Stimulated activated CD4-positive, alpha-beta T cell treated with anti-CD3 and anti-CD28 coated beads, Interleukin-2, amount 100 ng/mL, for 24 hours (primary cell): ENCODE measurements at places on chromosomes 3 and 15.

DNA sequence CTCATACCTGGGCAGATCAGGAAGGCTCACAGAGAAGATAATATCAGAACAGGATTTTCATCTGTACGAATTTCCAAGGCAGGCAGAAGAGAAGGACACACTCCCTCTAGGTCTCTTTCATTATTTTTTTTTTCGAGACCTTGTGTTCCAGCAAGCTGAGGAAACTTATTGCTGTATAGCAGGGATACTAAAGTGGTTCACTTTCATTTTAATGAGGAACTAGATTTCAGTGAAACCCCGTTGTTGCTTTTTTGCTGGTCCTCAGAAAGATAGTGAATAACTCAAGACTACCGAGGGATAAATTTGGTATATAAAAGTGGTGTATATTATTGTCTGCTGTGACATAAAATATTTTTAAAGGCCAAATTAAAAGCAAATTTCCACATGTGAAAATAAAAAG is 24.6 kb downstream of the MEIS2 start:
- DNase-seq, result no peak

DNA sequence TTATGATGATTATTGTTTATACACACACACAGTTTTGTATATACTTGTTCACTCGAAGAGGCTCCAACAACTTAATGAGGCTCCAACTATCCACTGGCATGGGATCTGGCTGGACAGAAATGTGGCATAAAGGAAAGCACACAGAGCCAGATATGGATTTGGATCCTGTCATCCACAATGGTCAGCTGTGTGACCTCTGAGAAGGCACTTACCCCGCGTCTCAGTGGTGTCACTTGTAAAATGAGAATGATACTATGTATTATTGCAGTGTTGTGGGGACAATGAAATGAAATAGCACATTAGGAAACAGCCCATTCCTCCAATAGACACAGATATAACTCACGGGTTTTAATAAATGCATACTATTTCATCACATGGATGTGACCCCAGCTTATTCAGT is 42.2 kb downstream of the PDZRN3 start:
- no peak for DNase-seq

- DNase-seq, result no peak
These were observed 20.1 kb downstream of the RAB43 start for GRCh38 chr3:129101370-129102138.

DNA sequence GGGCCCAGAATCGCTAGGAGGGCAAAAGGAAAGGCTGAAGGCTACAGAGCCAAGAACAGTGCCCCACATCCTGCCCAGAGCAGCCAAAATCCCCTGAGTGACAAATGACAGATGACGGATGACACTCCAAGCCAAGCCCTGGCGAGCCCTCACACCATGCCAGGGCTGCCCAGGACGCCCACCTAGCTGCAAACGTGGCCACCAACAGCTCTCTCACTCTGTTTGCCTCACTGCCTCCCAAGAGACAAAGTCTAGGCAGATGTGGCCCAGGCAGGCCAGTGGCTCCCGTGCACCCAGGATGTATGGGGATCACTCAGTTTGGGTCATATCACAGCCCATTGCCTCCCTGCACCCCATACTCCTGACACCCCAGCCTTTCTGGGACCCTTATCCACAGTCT is 270.1 kb upstream of the NSMCE3 start:
- no peak for DNase-seq

GRCh38 chr3:69239063-69239462 is 116.7 kb upstream of the LMOD3 start:
- no peak for DNase-seq

DNA sequence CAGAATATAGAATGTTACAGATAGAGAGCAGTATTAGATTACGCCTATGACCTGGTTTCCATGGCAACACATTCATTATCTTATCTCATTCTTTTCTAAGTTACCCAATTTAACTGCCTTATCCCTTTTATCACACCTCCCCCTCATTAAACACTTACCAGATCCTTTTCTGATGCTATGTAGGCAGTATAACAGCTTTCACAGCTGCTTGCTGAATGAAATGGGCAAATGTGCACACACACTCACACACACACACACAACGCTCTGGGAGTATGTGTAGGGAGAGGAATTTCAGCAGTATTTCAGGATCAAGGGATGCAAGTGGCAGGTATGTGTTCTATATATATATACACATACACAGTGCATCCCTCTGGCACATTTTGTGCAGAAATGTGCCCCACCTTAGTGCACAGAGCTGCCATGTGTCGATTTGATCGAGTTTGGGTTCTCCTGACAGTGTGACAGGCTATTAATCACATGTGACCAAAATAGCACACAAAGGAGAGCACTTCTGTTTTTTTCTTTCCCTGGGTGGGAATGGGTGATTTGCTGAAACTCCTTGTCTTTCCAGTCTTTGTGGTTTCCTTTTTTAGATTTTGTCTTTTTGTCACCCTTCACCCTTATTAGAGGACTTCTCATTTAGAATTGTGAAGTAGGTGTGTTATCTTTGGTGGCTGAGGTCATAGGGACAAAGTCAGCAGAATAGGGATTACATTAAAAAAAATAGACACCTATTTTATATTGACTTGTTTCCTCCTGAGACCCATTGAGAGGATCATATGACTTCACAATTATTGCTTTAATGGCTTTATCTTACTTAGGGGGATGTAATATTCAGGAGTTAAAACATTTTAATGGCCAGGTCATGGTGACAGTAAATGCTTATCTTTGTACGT is 553.7 kb downstream of the PDCD6IP start:
- DNase-seq, result no peak

DNA sequence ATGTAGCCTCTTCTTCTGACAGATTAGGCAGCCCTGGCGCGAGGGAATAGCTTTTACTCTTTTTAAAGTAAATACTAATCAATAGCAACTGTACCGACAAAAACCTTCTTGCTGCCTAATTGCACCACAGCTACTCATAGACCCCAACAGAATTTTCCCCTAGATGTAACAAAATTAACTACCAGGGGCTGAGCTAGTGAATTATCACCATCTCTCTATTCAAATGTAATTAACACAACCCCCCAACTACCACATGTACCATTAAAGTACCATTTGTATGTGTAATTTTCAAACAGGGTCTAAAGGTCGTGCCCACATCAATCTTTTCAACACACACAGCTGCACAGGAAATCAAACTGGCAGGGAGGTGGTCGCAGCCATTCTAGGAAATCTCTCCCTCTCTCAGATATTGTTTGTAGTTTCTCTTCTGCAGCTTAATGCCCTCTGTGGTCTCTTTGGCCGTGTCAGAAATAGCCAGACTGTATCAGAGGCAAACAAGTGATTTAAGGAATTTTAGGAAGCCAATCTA is 322.9 kb downstream of the RORA start:
- no peak for DNase-seq

DNA sequence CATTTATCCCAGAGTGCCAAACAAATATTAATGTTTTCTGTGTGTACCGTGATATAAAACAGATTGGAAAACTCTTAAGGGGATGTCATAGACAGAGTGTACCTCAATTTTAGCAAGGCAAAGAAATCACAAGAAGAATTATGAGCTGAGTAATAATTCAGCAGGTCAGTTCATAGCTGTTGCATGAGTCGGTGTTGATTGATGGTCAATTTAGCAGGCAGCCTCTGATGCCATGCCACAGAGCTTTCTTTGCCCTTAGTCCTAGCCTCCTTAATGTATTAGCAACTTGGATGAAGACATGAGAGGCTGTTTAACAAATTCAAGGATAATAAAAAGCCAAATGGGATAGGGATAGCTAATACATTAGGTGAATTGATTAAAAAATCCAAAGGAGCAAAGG is 6.8 kb downstream of the SLC35A5 start:
- DNase-seq, result no peak

DNA sequence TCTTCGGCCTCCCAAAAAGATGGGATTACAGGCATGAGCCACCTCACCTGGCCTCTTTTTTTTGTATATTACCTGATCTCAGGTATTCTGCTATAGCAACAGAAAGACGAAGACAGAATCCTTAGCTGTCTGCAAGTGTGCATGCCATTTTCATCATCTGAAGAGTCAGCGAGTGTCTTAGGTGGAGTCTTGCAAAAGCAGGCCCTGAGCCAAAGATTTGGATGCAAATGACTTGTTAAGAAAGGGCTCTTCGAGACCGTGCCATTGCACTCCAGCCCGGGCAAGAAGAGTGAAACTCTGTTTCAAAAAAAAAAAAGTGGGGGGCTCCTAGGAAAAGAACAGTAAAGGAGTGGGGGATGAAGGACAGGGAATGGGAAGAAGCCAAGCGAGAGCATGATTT is 10.2 kb upstream of the TRIM69 start:
- no peak for DNase-seq

DNA sequence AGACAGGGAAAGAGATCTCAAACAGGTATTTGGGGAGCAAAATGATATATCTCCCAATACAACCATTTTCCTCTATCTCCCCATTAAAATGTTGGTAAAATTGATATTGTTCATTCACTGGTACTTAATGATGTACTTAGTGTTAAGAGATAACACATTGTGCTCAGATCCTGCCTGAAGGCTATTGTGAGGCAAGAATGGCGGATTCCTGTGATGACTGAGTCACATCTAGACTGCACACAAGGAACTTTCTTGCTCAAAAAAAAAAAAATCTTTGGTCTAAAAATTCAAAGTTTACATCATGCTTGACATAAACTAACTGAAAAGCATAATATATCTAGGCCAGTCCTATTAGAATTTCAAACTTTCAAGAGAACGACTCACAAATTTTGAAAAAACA is 171.1 kb upstream of the TTC14 start:
- no peak for DNase-seq

GRCh38 chr3:115445559-115445958 is 177.8 kb upstream of the GAP43 start:
- DNase-seq, result no peak

- DNase-seq, result no peak
These were observed 35.2 kb downstream of the RAB6B start for GRCh38 chr3:133860519-133860918.

- no peak for DNase-seq
These were observed 172.8 kb upstream of the ICE2 start for GRCh38 chr15:60651734-60652141.

GRCh38 chr3:149245738-149246451 is 24.3 kb upstream of the CP start:
- no peak for DNase-seq
